ENCODE measurements at places on chromosomes 3 and 15. TPM values are rescaled to one million over a fixed set of nuclear protein-coding genes. Genes with fewer than 3 reads are reported as not detected.

Gene ACTC1
- total RNA-seq, result 4.5 TPM

Gene MRAS
- 41.0 TPM for total RNA-seq

Gene CCR4
- 1.2 TPM for total RNA-seq

Gene MED12L
- 0.82 TPM for total RNA-seq

Gene C3orf22
- not detected for total RNA-seq

Gene GOLGA8S
- 0.38 TPM for total RNA-seq

Gene TRIM59
- 4.3 TPM for total RNA-seq

Gene SH2D7
- total RNA-seq, result not detected

Gene ZCWPW2
- 0.84 TPM for total RNA-seq

Gene DLL4
- 18.1 TPM for total RNA-seq

Gene IL12A
- 0.61 TPM for total RNA-seq

Gene DOCK3
- total RNA-seq, result 0.34 TPM

Gene GASK1A
- 12.3 TPM for total RNA-seq

Gene TMCO5A
- total RNA-seq, result not detected

Gene TLR9
- not detected for total RNA-seq

Gene GOLGA8M
- 2.0 TPM for total RNA-seq

Gene PPM1L
- 12.0 TPM for total RNA-seq

Gene CP
- 5.8 TPM for total RNA-seq

Gene WNT7A
- total RNA-seq, result 3.2 TPM

Gene ERC2
- 3.3 TPM for total RNA-seq

Gene GREM1
- 0.96 TPM for total RNA-seq

Gene ISLR2
- 1.3 TPM for total RNA-seq

Gene HGD
- 1.0 TPM for total RNA-seq

Gene ACAA1
- 106 TPM for total RNA-seq

Gene CDHR4
- total RNA-seq, result 6.1 TPM

Gene MITF
- total RNA-seq, result 24.3 TPM

Gene CCR9
- total RNA-seq, result 0.12 TPM

Gene CLDN11
- 9.9 TPM for total RNA-seq

Gene ARHGAP31
- 70.3 TPM for total RNA-seq

Gene PTH1R
- total RNA-seq, result 12.0 TPM

Gene FBN1
- total RNA-seq, result 91.5 TPM

Gene PSMD6
- total RNA-seq, result 48.8 TPM

Gene CXCR6
- 0.96 TPM for total RNA-seq
